Activated naive CD8-positive, alpha-beta T cell treated with anti-CD3 and anti-CD28 coated beads, Interleukin-2, amount 50 U/mL, for 16 hours (primary cell): ENCODE measurements at places on chromosomes 5 and 9.

DNA sequence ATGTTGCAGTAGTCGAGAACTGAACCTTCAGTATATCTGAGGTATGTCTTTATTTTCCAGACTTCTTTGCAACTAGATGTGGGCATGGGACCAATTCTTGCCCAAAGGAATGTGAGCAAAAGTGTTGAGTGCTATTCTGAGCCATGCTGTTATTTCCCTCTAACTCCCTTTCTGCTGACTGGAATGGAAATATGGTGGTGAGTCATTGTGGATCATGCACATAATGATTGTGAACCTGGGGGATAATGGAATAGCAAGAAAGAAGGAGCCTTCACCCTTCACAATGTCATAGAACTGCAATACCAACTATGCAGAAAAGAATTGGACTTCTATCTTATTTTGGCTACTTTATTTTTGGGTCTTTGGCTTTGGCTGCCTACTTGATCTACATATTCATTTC is 10.3 kb upstream of the DOCK2 start:
- DNase-seq: no peak

DNA sequence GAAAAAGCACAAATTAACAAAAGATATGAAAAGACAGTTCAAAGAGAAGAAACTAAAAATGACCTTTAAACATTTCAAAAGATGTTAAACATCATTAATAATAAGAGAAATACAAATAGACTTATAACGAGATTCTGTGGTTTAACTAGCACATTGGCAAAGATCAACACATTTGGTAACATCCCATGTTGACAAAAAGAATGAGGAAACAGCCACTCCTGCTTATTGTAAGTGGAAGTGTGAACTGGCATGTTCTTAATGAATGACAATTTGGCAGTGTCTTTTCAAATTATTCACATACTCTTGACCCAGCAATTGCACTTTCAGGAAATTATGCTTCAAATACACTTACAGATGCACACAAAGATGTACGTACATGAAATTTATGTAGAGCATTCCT is 176.3 kb downstream of the TLE1 start:
- no peak for DNase-seq

DNA sequence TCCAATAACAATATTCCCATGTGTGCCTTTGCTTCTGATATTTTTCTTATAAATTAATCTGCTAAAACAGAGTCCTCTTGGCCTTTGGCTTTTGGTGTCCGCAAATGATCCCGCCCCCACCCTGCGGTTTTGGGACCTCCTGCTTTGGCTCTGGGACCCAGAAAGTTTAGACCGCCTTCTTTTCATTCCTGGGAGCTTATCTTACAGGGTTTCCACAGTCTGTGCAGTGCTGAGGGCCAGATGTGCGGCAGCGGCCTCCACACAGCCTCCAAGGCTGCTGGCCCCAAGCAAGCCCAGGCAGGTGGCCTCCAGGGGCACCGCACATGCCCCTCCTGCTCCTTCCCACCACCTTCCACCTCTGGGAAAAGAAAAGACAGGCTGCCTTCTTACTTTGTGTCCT is 191.5 kb downstream of the ERCC6L2 start:
- no peak for DNase-seq

GRCh38 chr5:88452820-88453219 is 184.2 kb upstream of the TMEM161B start:
- no peak for DNase-seq

- DNase-seq: no peak
These were observed 39.2 kb downstream of the PDZD2 start for GRCh38 chr5:31678180-31678579.

DNA sequence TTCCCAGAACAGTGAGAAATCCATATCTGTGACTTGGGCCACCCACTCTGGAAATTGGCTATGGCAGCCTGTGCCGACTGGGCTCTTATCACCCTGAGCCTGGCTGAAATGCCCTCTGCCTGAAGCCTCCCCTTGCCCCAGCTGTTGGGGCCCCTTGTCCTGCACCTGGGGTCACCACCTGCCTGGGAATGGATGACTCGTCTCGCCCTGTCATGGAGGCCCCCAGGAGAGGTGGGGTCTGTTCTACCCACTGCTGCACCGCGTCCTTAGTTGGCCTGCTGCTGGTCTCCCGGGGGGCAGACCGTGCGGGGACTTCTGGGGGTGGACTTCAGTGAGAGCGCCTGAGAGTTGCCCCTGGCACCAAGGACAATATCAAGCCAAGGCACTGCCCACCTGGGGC is 46.6 kb upstream of the COL5A1 start:
- DNase-seq: no peak

DNA sequence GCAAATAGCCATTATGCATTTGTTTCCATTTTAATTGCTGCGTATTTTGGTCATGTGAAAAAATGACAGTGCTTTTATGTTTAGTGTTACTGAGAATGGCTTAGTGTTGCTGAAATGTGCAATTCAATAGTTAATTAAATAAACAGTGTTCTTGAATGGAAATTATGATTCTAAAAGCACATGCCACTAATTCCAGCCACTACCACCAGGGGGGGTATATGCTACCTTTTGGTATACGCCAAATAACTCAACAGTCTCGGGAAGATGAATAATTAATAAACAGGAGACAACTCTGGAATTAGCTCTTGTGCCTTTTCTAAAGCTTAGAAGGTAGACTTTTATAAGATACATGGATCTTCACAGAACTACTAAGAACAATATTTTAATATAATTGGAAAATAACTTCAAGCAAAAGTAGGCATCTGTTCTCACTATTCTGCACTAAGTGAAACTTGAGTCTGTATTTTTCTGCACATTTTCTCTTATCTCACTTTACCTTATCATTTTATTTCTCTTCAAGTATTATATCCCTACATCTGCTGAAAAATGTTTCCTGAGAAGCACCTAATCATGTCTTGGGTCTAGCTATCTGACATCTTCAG is 83.5 kb upstream of the MINAR2 start:
- DNase-seq: no peak

DNA sequence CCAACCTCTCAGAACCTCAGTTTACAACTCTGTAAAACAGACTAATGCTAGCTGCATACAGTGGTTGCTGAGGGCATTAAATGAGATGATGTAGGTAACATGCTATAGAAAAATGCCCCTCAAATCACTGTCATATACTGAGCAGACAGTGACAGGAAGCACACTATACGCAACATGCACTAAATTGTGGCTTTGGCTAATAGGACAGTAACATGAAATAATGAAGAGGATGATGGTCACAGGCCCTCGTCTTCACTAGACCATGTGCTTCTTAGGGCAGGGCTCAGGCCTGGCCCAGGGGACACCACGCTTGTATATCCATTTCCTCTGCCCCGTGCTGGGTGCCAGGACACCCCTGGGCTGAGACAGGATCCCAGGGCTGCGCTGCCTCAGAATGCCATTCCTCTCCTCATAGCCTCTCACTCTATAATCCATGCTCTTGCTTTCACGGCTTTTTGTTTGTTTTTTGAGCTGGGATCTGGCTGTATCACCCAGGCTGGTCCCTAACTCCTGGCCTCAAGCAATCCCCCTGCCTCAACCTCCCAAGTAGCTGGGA is 18.9 kb downstream of the CSF1R start:
- no peak for DNase-seq

DNA sequence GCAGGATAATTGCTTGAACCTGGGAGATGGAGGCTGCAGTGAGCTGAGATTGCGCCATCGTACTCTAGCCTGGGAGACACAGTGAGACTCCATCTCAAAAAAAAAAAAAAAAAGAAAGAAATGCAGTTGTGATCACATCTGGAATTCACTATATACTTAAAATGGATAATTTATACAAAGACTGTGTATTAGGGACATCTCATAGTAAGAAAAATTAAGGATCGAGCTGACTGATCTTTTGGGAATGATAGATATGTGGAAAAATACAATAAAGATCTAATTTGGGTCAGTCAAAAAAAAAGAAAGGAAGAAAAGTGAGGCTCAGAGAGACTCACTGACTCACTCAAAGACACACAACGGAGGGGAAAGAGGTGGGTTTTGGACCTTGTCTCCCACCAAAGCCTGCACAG is 73.2 kb upstream of the STXBP1 start:
- DNase-seq: no peak

DNA sequence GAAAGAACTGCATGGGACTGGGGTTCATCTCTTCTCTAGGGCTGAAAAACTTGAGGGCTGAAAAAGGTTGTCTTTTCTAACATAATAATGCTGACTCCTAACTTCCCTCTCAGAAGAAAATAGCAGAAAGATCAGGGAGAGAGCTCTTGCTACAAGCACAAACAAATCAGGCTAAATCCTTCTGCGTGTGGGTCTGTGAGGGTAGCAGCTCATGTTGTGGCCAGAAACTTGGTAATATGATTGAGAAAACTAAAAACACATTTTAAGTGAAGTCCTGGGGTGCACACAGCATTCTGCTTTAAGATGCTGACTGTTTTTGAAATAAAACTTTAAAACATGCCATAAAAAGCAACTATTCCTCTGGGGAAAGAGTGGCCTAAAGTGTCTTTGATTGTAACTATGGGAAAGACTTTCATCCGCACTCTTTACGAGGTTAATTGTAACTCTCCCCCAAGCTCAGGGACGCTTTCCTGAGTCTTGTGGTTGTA is 56.7 kb downstream of the SAXO1 start:
- DNase-seq: no peak

GRCh38 chr5:119250946-119251901 is 104.6 kb upstream of the TNFAIP8 start:
- DNase-seq: no peak

GRCh38 chr9:81108391-81108790 is 581.0 kb downstream of the TLE1 start:
- DNase-seq: no peak

GRCh38 chr9:9352877-9353481 is 1259.8 kb downstream of the PTPRD start:
- no peak for DNase-seq

GRCh38 chr9:134553061-134553891 is 88.3 kb upstream of the COL5A1 start:
- DNase-seq: no peak

- DNase-seq: no peak
These were observed 6.4 kb downstream of the B4GALT7 start for GRCh38 chr5:177606071-177607051.

DNA sequence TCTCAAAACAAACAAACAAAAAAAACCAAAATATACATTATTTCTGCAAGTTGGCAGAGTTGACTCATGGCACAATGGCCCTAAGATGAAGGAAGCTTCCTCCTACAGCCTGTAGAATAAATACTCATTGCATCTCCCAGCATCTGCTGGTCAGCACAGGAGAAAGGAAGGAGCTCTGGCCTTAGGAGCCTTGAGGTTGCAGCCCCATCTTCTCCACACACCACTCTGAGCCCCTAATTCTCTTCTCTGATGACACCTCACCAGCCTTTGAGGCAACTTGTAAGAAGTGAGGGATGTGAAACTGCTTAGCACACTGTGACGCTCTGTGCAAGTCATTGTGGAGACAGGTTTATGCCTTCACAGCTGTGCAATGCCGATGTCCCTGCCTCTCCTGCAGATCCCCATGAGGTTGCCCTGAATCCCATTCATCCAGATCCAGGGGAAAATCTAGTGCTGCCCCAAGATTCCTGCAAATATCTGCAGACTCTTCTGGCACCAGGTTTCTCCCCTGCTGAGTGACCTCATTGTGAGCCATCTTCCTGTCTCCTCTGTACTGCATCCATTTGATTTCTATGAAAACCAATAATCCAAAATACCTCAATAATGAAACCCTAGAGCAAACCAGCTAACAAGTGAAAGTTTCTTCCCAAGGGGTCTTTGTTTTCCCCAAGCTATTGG is 65.3 kb upstream of the TGFBR1 start:
- no peak for DNase-seq

DNA sequence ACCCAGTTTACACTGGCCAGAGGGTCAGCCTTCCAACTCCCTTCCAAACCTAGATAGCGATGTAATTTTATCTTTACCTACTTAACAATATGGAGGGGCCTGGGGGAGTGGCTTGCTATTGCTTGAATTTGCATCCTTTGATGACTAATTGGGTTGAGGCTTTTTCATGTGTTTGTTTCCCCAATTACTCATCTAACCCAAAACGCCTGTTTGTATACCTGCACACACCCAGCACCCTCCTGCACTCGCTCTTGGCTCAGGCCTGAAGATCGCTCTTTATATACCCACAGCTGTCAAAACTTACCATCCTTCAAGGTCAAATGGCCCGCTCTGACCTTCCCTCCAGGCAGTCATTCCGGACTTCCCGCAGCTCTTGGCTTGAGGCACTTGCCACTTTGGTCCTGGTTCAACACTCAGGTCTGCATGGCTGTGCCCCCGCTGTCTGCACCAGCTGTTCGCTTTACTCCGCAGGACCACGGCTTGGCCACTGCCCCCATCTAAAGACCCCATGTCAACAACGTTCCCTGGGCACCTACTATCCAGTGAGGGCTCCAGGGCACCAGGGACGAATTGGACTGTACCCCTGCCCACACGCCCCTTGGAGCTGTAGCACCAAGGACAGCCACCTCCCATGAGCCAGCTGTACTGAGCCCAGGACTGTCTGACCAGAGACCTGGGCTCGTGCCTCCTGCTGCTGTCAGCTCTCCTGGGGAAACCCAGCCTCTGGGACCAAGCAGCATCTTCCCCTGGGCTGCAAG is 76.1 kb upstream of the ADAMTS2 start:
- no peak for DNase-seq

DNA sequence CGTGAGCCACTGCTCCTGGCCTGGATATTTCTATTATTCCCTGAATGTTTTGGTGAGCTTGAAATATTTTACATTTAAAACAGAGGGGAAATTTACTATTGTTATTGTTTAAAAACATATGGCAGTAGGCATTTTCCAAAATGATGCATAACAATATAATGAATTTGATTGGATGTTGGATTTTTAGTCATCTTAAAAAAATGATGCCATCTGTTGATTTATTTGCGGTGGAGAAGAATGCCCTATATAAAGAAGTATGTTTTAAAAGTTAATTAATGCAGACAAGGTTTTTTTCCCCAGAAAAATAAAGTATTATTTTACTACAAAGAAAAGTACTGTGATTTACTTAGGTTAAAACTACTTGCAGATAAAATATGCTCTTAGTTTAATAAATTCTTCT is 33.4 kb upstream of the ARRDC3 start:
- DNase-seq: no peak

DNA sequence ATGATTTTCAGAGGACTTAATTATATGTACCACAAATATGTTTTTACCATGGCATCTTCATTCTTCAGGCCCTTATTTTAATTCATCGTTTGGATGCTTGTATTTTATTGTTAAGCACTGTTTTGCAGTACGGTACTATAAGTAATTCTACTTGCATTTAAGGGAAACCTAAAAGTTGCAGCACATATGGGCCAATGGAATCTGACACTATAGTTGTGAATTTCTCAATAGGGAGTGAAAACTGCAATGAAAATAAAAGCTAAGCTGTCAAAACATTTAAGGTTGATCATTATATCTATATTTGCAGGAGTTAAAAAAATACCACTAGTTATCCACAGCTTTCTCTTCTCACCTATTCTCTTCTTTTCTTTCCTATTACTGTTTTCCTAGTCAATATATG is 1071.8 kb downstream of the MAT2B start:
- DNase-seq: no peak

DNA sequence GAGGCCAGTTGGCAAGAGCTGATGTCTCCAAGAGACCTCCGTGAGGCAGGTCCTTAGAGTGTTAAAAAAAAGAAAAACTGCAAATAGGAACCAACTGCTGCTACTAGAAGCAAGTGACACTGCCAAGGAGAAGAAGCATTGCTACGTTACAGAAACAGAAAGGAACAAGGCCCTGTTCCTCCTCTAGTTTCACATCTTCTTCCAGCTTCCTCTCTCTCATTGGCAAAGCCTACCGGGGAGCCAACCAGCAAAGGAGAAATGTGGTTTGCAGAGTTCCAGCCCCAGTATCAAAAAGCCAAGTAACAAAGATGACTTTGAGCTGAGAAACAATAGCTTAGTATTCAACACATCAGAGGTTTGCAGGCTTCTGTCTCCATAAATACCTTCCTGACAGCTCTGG is 145.9 kb downstream of the PRELID2 start:
- DNase-seq: no peak

GRCh38 chr9:127389381-127390247 is 7.4 kb upstream of the SLC2A8 start:
- DNase-seq: no peak
